ENCODE measurements at places on chromosomes 4 and X.

- no peak for DNase-seq
These were observed 35.9 kb upstream of the PHOX2B start for GRCh38 chr4:41784191-41784979.

DNA sequence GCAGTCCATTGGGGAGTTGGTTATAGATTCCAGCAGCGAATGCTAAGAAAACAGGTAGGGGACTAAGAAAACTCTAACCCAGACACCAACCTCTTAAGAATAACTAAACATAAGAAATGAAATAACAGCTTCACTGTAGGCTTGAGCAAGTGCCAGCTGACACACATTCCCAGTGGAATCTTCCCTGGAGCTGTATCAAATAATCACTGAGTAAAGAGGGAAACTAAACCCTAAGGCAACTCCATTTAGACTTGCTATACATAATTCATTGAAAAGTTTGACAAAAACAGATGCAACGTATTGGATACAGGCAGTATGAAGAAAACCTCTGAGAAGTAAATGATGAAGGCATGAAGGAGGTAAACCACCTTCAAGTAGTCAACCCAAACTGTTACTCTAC lies 293.5 kb downstream of the OPHN1 start:
- no peak for DNase-seq

- DNase-seq, result no peak
These were observed 8.2 kb upstream of the TEX11 start for GRCh38 chrX:70916754-70917153.

DNA sequence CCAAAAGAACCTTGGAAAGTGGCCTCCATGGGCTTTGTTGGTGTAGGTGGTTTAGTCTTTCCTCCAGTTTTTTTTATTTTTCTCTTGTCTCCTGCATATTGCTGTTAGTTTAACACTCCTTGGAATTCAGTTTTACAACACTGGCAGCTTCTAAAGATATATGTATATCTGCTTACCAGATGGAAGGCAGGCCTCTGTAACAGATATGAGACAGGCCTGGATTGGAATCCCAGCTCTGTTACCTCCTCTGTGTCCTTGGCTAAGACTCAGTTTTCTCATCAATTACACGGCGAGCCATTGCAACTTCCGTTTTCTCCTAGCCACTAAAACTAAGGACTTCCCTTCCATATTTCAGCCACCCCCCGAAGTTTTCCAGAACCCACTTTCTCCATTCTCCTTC lies 133.4 kb upstream of the SMAD1 start:
- no peak for DNase-seq

DNA sequence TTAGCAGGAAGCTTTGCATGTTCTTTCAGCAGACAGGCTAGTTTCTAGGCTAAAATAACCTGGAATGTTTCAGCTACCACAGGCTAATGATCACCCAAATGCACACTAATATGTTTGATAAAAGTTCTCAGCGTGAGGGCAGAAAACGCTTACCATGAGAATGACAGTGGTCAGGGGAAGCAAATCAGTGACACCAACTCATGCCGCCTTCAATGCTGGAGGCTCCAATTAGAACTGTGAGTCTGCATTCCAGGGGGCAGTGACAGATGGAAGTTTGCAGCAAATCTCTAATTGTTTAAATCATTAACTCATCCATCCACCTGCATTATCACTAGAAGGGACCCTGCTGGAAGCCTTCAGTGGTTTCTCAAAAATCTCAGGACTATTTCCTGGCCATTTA lies 43.2 kb downstream of the ANOS1 start:
- DNase-seq, result no peak

GRCh38 chrX:33194876-33195433 lies 16.4 kb downstream of the DMD start:
- DNase-seq, result no peak

DNA sequence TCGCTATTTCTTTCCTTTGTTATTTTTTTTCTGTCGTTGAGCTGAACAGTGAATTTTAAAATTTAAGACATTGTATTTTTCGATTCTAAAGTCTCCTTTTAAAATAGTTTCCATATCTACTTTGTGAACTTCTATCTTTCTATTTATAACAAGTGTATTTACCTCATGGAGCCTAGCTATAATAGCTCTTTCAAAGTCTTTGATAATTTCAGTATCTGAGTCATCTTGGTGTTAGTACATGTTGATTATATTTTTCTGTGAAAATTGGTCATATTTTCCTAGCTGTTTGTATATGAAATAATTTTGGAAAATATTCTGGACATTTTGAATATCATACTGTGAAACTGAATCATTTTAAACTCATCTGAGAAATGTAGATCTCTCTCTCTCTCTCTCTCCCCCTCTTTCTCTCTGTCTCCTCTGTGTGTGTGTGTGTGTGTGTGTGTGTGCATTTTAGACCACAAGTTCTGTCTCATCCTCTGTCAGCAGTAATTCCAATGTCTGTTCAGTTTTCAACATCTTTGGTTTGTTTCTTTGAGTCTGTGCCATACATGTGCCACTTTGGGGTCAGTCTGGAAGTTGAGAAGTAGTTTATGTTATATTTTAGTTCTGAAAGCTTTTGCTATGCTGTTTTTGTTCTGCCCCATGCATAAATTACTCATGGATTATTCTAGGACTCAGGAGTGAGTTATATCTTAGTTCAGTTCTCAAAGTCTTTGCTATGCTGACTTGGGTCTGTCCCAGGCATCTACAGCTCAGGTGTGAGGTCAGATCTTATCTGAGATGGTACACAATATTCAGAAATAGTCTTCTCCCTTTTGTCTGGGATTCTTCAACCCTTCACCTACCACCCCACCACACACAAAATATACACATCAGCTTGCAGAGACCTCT lies 366.4 kb upstream of the CASK start:
- DNase-seq, result no peak

GRCh38 chrX:107597264-107597663 lies 31.0 kb upstream of the PRPS1 start:
- DNase-seq, result no peak

DNA sequence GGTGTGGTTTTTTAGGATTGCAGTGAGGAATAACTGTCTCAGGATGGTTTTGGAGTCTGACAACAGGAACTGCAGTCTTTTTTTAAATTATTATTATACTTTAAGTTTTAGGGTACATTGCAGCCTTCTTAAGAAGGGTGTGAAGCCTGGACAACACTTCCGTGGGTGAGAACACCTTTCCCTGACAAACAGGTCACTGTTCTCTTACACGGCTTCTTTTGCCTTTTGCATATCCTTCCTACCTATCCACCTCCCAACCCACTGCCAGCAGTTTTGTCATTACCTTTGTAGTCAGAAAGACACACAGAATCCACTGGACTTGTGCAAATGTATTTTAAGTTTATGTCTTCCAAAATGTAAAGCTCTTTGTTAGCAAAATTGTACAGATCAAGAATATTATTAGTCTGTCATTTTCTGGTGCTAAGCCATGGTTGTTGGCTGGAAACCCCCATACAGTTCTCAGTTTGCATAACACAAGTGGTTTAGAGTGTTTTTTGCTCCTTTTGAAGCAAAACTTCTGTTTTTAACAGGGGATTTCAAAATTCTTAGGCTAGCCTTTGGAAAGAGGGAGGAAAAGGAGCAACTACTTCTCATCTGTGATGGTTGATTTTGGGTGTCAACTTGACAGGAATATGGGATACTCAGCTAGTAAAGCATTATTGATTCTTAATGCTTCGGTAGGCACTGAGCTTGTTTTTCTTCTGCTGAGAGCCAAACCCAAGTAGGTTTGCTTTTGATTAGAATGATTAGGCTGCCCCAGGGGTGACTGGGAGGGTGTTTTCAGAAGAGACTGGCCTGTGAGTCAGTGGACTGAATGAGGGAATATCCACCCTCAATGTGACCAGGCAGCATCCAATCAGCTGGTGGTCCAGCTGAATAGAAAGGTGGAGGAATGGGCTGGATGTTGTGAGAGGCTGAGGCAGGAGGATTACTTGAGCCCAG lies 29.4 kb upstream of the KLHL2 start:
- no peak for DNase-seq

DNA sequence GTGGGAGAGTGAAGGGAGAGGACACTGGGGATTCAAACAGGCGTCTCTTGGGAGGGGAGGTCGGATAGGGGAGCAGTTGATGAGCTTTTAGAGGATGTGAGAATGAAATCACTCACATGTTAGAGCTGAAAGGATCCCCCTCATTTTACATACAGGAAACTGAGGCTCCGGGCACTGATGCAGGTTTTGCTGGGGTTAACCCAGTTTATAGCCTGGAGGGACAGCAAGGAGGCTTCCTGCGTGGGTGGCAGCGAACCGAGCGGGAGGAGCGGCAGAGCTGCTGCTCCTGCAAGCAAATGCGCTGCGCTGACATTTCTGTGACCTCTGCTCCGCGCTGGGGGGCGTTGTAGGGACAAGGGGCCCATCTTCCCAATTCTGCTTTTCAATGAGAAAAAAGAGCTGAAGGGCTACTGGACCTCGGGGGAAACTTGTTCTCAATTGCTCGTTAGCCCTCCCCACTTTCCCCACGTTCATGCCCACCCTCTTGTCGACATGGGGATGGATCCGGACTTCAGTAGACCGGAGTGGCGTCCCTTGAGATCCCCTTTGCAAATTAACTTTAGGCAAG lies 1.2 kb upstream of the NEUROG2 start:
- no peak for DNase-seq

Data from activated naive CD4-positive, alpha-beta T cell treated with anti-CD3 and anti-CD28 coated beads, Interleukin-2, amount 50 U/mL, for 72 hours (primary cell).